ENCODE measurements at places on chromosomes 13 and 19.

DNA sequence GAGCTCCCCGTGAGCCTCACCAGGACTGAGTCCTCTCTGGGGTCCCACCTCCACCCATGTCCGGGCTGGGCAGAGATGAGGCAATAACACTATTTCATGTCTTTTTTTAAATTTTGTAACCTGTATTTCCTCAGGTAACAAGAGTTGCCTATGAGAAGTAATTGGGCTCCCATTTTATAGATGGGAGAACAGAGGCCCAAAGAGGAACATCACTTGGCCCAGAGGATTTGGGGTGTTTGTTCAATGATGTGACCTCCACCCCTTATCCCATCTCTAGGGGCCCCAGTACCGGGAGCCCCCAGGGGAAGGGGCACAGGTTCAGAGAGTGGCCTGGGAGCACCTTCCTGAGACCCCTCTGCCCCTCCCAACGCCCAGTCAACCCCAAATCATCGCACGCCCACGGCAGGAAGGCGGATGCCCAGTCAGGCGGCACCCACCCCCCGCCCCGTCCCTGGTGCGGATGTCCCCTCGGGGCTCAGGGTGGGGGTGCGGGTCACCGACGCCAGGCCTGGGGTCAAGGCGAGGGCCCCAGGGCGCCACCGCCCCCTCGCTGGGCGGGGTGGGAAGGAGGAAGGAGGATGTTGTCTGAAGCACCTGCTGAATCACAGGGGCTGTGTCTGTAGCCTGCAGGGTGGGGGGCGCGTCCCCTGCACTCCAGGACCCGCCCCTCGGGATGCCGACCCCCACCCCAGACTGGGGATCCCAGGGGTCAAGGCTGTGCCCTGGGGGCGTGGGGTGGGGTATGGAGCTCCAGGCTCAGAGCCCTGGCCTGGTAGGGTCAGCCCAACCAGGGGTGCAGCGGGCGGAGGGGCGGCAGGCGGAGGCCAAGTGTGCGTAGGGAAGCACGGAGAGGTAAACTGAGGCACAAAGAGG, 9.0 kb upstream of the CIRBP start:
- DNase-seq = no peak

- no peak for DNase-seq
Observed at GRCh38 chr19:57830071-57830602, at the start of gene ZNF587B. TSS of gene ZNF587B (plus strand) at chr19:57830299. CDS start at chr19:57830529, 230 bp downstream.

GRCh38 chr13:69912630-69913029, 195.0 kb upstream of the ATXN8OS start:
- no peak for DNase-seq

- DNase-seq = no peak
Observed at GRCh38 chr19:45812297-45812696, 2.8 kb downstream of the RSPH6A start.

- DNase-seq = no peak
Observed at GRCh38 chr13:87669379-87669978, 1.7 kb upstream of the SLITRK5 start.

DNA sequence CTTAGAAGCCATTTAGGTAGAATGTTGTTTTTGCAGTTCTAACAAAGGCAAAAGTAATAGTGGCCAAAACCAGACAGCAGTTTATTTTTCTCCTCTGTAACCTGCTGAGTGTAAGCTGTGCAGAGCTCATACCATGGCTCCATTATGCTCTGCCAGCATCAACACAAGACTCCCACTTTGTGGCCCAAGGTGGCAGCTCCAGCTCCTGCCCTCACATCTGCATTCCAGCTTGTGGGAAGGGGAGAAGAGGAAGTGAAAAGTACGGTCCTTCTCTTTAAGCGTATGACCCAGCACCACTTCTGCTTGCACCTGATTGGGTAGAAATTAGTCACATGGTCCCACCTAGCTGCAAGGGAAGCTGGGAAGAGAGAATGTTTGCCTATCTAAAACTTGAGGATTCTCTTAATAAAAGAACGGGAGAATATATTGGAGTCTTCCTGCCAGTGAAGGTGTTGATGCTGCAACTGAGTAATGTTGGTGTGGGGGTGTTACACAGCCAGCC, 19.2 kb downstream of the ADGRE1 start:
- DNase-seq = no peak

GRCh38 chr19:42596391-42597072, 1.8 kb upstream of the CEACAM8 start:
- DNase-seq = no peak

DNA sequence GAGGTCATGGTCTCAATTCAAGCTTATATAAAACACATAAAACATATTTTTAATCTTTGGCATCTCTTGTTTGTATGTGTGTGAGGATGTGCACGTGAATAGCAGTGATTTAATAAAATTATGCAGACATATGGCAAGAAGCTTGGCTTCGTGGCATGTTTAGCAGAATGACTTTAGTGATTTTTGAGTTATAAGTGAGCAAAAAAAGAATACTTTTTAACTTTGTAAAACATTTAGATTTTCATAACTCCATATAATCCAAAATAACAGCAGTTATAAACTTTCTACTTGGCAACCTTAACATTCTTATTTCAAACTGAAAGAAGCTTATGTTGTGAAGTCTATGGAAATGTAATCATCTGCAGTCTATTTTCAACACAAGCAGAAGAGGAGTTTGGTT, 120.6 kb downstream of the SLITRK1 start:
- no peak for DNase-seq

DNA sequence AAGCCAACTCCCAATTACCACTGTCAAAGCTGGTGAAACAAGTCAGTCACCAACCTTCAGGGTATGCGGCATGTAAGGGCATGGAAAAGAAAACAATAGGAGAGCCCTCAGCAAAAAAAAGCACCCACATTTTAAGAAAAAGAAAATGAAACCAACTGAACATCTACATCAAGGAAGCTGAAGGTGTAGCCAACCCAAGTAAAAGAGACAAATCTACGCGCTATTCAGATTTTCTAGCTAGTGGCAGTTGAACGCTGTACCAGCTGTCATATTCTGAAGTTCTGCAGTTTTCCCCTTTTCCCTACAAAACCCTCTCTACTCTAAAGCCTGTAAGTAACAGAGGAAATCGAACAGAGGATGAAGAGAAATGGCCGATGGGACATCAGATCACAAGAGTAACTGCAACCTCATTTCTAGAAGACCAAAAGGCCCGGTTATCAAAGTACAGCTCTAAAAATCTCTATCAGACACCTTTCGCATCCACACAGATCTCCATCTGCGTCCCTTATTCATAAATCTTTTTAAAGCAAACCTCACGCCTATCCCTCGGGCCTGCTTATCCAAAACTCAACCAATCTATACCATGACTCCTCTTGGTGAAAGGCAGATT, 1.4 kb downstream of the MYCBP2 start:
- DNase-seq = no peak

DNA sequence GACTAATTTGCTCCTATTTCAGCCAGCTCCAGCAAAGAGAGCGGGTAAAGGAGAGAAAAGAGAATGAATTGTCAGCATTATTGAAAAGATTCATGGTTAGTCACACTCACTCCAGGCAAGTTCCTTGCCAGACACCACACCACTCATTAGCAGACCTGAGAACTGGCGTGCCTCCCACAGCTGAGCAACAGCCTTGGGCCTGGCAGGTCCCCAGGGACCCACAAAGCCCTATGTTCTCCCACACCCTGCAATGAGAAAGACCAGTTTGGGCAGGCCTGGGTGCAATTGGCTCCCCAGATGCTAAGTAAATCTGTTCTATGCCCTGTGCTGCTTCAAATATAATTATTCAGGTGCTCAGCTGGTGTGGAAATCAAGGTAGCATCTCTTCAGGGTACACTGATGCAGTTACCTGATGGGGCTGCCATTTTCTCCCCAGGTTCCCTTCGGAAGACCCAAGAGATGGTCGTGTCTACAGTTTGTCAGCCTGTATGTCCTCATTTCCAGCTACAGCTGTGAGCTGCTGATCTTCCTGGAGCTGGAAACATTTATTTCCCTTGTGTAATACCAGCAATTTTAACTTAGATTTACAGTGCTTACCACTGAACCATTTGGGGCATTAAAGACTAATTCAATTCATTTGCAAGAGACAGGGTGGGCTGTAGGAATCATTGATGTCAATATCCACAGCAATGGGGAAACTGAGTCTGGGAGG, 405.0 kb downstream of the COG6 start:
- DNase-seq = peak; percentile 82
